T-helper 2 cell (primary cell): ENCODE measurements at places on chromosomes 12 and 14.

DNA sequence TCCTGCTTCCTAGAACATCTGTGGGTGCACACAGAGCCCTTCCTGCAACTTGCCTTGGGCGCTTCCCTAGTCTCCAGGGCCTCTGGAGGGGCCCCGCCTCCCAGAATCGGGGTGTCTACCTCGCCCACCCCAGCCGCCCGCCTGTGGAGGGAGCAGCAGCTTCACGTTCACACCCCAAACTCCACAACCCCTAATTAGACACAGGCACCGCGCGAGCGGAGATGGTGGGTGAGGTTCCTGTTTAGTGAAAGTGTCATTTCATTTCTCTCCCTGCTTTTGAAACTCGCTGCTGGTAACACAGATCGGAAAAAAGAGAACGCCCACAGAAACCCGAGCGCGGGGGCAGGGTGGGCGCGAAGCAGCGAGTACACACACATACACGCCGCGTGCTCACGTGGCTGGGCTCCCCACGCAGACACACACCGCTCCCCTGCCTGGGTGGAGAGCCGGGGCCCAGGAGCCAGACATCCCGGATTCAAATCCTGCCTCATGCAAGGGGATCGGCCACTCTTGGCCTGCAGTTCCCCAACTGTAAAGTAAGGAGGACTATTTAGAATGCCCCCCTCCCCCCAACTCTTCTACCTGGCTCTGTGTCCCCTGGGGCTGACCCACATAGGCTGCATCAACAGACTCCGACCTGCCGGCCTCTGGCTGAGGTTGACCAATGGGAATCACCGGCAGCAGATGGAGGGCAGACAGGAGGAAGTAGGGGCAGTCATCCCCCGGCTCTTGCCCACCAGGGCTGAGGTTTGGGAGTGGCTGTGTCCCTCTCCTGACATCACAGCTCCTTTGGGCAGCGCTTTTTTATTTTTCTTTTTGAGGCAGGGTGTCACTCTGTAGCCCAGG lies 79.2 kb upstream of the NCOR2 start:
- no peak for DNase-seq

DNA sequence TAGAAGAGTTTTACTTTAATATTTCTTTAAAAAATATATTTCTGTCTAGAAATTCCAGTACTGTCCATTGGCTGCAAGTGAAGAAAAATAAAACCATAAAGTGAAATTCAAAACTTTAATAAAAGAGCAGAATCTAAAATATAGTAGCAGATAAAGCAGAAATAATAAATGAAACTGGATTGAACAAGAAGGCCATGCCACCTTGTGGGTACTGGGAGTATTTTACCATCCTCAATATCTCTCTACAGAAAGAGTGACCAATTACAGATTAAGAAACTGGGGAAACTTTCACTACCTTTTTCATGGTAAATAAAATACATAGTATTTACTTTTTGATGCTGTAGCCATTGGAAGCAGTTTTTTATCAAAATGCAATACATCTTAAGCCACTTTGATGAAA lies 220.5 kb downstream of the BCAT1 start:
- no peak for DNase-seq

DNA sequence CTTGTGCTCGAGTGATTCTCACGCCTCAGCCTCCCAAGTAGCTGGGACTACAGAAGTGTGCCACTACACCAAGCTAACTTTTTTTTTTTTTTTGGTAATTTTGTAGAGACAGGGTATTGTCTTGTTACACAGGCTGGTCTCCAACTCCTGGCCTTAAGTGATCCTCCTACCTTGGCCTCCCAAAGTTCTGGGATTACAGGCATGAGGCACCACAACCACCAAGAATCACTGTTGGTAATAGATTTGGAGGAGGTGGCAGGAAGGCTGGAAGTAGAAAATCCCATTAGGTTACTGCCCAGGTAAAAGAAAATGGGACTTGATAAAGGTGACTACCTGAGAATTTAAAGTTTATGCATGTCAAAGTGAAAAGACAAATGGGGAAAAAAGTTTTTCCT lies 1.4 kb upstream of the CDCA4 start:
- no peak for DNase-seq

GRCh38 chr12:19093218-19093617 lies 36.3 kb upstream of the PLEKHA5 start:
- no peak for DNase-seq

DNA sequence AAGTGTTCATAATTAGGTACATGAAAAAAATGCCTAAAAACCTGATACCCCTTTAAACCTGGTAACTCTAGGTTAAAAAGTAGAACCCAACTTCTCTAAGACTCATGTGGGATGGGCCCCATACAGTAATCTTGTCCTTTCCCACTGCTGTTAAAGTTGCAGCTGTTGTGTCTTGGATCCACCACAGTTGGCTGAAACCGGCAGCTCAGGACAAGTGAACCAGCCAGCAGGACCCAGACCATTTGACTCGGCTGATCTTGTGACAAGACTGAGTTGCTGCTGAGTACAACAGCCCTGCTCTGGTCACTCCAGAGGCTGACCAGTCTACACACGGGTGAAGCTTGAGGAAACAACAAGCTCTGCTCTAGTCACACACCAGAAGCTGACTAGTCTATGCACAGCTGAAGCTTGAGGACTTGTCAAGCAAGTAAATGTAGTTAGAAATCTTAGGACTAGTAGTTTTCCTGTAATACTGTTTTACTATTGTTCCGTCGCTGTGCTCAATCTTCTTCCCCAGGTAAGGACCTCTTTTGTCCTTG lies 60.6 kb downstream of the DHRS2 start:
- DNase-seq = no peak

DNA sequence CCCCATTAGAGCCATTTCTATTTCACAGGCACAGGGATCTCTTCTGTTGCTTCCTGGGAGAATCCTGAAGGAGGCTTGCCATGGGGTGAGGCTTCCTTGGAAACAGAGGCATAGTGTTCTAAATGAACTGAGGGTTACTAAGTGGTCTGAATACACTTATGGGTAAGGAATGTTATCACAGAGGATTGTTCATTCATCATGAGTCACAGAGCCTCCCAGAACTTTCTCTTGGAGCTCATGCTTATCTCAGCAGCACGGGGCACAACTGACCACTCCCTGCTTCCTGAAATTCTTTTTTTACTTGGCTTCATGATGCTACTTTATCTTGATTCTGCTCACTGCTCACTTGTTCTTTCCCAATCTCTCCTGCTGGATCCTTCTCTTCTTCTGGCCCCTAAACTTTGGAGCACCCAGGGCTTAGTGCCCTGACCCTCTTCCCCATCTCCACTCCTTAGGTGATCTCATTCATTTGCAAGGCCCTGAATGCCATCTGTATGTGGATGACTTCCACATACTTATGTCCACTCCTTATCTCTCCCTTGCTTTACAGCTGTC lies 57.9 kb downstream of the ANO6 start:
- no peak for DNase-seq

DNA sequence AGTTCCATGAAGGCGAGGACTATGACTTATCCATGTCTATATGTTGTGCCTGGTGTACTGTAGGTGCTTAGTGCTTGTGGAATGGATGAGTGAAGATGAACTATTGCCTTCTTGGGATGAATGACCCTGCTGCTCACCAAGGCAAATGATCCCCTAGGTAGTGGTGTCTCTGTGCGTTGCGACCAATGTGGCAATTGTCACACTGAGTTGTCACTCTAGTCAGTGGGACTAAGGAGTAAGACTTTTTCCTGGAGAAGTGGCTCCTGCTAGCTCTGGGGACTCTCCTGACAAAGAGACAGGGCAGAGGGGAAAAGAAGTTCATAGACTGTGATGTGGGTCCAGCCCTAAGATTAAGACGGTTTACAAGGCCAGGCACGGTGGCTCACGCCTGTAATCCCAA lies 3.4 kb upstream of the ACVR1B start:
- no peak for DNase-seq

GRCh38 chr14:49622022-49622607 lies 1.5 kb downstream of the MGAT2 start:
- no peak for DNase-seq

DNA sequence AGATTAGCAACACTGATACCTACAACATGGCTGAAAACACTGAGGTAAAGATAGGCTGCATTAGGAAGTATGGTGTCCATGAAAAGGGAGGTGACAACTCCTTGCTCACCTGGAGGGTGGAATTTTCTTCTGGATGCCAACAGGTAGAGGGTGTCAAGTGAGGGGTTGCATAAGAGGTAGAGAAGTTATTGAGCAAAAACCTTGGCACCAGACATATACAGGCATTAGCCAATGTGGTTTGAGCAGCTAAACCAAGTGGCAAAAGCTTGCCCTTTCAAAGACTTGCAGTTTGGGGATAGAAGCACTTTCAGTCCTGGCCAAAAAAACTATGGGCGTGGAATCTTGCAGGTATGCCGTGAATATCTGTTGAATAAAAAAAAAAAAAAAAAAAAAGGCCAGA lies 3.8 kb downstream of the RITA1 start:
- no peak for DNase-seq

- no peak for DNase-seq
Observed at GRCh38 chr14:79906994-79907393, 304.3 kb downstream of the DIO2 start.

- no peak for DNase-seq
Observed at GRCh38 chr12:109987615-109988014, 8.6 kb downstream of the GIT2 start.

GRCh38 chr12:12265571-12266388 lies 1.1 kb downstream of the LRP6 start:
- DNase-seq = no peak

GRCh38 chr14:30656190-30656632 lies 34.1 kb downstream of the SCFD1 start:
- DNase-seq = peak; percentile 28

GRCh38 chr12:70643939-70644338 lies 6.7 kb upstream of the PTPRB start:
- DNase-seq = no peak
